Right renal pelvis (tissue), 4 donors: ENCODE measurements at places on chromosomes 6 and 20.

- DNase-seq = no peak
Observed at GRCh38 chr6:122393351-122393896, 6.0 kb upstream of the HSF2 start.

DNA sequence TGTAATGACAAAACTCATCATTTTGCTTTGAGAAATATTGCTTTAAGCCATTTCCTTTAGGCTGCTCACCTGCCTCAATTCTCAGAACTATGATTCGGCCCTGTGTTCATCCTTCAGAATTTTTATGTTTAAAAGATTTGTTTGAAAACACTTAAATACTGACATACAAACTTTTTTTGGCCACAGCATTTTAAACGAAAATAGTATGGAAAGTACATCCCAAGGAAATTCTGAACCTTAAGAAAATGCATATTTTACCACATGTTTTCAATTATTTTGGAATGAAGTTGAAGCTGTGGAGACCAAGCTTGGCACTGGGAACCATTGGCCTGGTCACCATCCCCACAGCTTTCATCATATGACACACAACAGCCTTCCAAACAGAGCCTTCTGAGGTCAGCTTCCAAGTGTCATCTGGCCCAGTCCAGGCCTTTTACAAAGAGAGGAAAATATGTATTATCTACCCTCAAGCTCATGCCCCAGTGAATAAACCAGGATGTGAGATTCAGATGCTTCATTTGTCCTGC, 83.3 kb downstream of the SOD2 start:
- no peak for DNase-seq

- DNase-seq = no peak
Observed at GRCh38 chr6:71855406-71855805, 30.9 kb upstream of the RIMS1 start.

DNA sequence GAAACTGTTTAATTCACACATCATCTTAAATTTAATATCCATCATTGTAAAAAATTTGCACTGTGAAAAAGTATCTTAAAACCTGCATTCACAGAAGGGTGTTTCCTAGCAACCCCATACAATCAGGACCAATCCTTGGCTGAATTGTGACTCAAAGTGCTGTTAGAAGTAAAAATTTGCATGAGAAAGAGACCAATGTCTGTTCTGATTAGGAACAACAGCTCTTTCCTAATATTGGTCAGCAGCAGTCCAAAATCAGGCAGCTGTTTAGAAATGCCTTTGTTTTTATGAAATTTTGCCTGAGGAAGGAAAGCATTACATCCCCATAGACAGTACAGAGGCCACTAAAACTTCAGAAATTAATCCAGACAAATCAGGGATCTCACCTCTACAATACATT, 987.0 kb downstream of the HACE1 start:
- no peak for DNase-seq

DNA sequence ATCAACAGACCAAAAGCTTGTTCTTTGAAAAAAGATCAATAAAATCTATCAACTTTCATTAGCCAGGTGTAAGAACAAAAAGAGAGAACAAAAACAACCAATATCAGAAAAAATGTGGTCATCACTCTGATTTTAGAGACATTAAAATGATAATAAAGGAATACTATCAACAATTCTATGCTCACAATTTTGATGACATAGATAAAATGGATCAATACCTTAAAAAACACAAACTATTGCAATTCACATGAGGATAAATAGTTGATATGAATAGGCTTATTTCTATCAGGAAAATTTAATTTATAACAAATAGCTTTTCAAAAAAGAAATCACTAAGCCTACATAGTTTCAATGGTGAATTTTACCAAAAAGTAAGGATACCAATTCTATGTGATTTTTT, 809.4 kb upstream of the EYS start:
- DNase-seq = no peak

- DNase-seq = no peak
Observed at GRCh38 chr6:158558415-158559306, 1.2 kb upstream of the TMEM181 start.

GRCh38 chr6:75631859-75632635, 30.4 kb downstream of the SENP6 start:
- DNase-seq = no peak
